ENCODE measurements at places on chromosomes 16 and 17.
A peak's percentile ranks its signal among the peaks of the same experiment; 100 is the strongest.

DNA sequence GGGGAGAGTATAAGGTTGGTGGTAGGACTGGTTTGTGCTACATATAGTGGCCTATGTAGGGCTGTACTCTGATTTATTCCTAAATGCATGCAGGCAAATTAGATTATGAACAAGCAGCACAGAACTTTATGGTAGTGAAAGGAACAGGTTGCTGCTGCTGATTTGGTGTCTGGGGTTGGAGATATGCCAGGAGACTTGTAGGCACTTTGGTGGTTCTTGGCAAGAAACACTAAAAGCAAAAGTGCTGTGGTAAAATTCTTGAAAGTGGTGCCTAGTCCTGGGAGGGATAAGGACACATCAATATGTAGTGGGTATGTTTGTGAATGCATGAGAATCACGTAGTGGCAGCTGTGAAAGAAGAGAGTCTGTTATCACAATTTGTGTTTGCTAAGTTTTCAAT lies 2126.0 kb downstream of the TP53TG3F start:
- no peak for DNase-seq

DNA sequence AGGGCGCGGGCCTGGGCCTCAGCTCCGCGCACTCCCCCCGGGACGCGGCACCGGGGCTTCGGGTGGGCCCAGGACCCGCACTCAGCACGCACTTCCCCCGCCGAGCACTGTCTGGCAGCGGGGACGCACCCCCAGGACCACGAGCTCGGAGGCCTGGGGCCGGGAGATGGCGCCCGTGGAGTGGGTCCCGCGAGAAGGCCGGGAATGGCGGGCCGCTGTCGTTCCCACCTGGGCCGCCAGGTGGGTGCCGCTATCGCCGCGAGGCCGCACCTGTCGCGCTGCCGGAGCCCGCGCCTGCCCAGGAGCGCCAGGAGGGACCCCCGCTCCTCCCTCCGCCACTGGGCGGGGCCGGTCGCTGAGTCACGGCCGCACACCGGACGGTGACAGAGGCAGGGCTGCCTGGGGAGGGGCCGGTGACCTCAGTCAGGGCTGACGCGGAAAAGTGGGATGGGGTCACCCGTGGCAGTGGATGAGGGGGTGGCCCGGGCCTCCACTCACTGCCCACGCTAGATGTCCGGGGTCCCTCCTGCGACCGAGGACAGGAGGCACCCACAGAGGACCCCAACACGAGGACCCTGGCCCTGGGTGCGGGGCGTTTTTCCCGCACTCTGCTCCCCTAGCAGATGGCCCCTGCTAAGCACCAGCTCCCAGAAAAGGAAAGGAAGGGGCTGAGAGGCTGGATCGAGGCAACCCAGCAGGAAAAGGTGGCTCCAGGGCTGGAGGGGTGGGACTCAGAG lies 6.9 kb upstream of the ACTG1 start:
- peak; percentile 50 for DNase-seq

DNA sequence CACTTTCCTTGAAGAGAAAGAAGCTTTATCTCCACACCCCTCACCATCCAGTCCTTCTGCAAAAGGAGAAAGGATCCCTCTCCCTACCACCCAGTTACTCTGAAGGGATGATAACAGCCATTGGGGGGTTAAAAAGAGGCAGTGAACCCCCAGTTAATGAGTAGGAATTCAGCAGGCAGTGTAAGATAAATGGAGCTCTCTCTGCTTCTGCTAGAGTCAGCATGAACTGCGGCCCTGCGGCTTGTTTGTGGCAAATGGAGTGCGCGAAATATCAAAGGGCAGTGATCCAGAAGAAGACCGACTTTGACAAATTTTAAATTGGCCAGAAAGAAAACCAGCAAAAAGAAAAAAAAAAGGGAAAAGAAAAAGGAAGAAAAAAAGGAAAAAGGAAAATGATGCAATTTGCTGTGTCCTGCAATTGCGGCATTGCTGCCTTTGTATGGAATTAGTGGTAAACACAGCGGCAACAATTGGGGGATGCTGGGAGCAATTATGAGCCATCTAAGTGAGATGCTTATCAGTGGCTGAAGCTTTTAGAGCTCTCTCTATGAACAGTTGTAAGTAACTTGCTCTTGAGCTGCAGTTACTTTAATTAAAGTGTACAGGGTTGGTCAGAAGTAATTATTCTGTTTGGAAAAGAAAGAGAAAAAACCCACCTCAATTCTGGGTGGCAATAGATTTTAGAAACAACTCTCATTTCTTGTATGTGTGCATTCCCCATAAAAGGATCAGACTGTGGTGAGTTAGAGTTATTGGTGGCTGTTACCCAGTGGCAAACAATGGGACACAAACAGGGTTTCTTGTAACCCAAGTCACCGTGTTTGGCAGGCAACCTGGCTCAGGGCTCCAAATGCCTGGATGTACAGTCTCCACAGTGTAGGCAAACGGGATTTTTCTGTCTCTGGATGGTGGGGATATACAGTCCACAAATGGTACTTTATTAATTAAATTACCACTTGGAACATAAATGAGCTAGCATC lies 161.3 kb downstream of the AATF start:
- no peak for DNase-seq

DNA sequence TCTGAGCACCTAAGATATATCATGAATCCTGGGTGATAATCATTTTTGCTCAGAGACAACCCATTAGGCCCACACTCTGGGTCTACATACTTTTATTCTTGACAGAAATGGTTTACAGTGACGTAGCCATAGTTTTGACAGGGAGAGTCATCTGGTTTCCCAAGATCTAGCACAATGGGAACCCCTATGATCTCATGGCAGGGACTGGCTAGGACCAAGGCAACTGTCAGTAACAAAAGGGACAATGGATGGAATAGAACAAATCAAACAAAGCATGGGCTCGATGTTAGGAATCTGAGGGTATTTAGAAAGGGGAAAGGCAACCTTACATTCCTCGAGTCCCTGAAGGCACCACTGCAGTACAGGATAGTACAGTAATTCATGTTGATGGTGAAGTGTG lies 20.5 kb downstream of the CFAP97D1 start:
- DNase-seq: no peak

- no peak for DNase-seq
Observed at GRCh38 chr16:59355704-59356103, 621.6 kb upstream of the GOT2 start.

DNA sequence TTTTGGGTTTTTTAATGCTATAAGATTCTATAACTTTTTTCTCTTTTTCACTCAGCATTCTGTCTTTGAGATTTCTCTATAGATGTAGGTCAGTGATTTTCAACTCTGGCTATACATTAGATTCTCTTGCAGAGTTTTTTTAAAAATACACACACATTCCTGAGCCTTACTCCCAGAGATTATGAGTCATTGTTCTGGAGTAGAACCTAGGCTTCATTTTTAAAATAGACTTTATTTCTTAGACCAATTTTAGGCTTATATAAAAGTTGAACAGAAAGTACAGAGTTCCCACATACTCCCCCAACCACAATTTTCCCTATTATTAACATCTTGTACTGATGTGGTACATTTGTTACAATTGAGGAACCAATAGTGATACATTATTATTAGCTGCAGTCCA lies 63.3 kb downstream of the CYB561 start:
- no peak for DNase-seq

DNA sequence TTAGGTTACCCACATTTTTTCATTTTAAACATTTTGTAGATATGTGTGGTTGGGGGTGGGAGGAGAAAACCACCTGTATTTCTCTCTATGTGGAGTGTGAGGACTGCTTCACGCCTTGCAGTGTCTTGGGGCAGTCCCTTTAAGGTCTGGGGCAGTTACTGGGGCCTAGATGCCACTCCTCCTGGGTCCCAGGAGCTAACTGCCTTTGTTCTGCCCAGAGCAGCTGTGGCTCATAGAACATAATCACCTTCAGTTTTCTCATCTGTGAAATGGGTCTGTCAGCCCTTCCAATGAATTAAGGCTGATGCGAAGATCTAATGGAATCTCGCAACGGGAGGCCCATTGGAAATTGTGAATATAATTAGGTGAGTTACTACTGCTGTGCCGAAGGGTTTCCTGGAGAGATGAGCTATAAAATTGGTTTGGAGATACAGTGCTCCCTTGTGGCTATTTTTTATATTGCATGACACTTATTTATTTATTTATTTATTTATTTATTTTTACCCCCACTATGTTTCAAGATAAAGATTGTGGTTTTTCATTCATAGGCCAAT lies 22.9 kb downstream of the DHRS7C start:
- DNase-seq: peak; percentile 57

- no peak for DNase-seq
Observed at GRCh38 chr17:82076785-82077591, 11.4 kb upstream of the DUS1L start.

DNA sequence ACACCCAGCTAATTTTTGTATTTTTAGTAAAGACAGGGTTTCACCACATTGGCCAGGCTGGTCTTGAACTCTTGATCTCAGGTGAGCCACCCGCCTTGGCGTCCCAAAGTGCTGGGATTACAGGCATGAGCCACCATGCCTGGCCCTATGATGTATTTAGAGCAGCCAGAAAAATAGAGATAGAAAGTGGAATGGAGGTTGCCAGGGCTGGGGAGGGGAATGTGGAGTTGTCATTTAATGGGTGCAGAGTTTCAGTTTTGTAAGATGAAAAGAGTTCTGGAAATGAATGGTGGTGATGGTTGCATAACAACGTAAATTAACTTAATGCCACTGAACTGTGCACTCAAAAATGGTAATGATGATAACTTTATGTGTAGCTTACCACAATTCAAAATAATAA lies 31.6 kb upstream of the NPTX1 start:
- no peak for DNase-seq

DNA sequence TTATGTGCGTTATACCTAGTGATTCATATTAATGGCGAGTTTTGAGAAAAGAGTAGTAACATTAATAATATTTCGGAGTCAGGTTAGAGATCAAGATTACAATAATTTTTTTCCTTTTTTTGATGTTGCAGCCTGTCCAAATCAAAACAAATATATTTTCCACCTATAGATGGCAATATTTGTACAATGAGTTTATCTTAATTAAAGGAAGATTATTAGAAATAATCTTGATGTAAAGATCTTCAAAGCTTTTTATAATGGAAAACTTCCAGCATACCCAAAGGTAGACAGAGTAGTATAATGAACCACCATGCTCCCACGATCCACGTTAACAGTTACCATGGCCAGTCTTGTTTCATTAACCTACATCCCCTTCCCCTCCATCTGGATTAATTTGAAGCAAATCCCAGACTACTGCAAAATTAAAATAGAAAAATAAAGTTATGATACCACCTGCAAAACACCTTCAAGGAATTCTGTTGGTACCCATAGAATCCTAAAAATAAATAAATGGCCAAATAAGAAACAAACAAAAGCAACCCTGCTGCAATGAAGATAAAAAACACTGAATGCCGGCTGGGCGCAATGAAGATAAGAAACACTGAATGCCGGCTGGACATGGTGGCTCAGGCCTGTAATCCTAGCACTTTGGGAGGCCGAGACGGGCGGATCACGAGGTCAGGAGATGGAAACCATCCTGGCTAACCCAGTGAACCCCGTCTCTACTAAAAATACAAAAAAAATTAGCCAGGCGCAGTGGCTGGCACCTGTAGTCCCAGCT lies 46.5 kb upstream of the GINS3 start:
- DNase-seq: no peak

GRCh38 chr17:66944351-66945146 lies 20.0 kb upstream of the CACNG4 start:
- DNase-seq: no peak
